Frontal cortex (tissue), 4 donors: ENCODE measurements at places on chromosomes 7 and 10.

DNA sequence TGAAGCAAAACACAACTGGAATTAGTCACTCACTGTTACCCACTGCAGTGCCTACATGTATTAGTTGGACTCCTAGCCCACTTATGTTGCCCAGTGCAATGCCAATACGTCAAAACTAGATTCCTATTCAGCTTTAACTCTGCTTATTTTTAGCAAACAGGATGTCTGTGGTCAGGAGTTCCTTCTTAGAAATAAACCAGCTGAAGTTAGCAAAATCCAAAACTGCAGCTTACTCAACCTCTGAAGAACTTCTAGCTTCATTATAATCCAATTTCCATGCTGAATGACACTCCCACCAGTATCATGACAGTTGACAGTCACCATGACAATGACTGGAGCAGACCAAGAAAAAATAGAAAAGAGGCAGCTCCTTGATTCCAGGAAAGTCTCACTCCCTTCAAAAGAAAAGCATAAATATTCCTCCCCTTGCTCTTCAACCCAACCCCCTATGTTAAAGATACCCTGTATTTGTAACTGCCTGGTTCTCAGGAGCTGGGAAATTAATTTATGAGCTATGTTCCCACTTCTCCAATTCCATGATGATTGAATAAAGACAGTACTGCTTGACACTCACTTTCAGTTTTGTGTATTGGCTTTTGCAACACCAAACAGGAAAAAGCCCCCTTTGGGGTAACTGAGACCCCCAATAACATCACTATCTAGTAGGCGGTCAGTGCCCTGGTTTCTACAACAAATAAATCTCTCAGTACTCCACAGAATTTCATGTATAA, 327.4 kb downstream of the SORCS1 start:
- no peak for DNase-seq

DNA sequence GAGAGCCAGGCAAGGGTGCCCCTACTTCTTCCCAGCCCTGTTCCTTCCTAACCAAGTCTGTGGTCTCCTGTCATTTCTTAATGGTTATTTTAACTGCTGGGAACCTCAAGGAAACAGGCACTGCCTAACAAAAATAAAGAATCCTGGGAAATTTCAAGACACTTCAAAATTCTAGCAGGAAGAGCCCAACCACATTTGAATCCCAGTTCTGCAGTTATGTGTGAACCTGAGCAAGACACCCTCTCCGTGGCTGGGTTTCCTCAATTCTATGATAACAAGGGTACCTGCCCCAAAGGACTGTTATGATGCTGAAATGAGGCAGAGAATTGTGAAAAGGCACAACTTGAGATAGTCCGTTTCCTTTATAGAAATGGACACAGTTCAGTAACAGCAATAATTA, 36.2 kb upstream of the DUSP5 start:
- DNase-seq = no peak

DNA sequence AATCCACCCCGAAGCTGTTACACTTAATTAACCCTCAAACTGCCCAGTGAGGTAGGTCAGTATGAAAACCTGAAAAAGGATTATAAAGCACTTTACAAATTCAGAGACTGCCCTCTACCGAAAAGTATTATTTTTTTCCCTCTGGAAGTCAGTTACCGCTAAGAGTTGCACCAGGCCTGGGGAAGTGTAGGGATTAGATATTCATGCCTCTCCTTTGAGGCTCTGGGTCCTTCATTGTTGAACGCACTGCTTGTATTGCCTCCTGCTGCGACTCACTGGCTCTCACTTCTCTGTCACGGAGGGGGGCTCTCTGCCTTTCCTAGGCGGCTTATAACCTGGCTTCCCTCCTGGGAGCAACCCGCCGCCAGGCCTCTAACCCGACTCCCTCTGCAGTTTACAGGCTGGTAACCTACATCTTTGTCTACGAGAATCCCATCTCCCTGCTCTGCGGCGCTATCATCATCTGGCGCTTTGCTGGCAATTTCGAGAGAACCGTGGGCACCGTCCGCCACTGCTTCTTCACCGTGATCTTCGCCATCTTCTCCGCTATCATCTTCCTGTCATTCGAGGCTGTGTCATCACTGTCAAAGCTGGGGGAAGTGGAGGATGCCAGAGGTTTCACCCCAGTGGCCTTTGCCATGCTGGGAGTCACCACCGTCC, 2.7 kb downstream of the RHBDD2 start:
- DNase-seq = no peak

DNA sequence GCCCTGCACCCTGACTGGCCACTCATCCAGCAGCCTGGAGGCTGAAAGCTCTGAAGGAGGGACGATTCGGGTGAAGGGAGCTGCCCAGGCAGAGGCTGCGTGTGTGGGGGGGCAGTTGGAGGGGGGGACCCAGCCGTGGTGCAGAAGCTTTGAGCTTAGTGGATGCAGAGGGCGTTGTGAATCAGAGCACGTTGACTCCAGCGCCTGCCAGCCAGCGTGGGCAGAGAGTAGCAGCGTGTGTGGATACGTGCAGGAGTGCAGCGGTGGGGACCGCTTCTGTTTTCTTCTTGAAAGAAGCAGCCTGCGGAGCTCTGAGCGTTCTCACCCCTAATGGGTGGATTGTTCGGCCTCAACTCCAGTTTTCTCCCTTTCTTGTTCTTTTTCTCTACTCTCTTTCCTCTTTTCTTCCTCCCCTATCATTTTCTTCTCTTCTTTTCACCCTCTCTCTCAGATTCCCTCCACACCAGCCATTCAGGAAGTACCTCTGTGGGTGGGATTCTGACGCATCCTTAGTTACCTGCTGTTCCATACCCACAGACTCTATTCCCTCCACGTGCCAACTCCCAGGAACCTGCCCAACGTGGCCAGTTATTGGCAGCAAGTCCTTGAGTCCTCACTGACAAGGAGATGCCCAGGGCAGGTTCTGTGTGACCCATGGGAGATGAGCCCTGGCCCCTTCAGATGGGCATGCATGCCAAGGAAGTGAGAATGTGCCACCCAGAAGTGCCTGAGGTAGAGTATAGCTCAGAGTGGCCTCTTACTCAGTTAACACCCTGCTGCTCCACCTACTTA, 47.4 kb downstream of the SORCS3 start:
- peak; percentile 52 for DNase-seq

DNA sequence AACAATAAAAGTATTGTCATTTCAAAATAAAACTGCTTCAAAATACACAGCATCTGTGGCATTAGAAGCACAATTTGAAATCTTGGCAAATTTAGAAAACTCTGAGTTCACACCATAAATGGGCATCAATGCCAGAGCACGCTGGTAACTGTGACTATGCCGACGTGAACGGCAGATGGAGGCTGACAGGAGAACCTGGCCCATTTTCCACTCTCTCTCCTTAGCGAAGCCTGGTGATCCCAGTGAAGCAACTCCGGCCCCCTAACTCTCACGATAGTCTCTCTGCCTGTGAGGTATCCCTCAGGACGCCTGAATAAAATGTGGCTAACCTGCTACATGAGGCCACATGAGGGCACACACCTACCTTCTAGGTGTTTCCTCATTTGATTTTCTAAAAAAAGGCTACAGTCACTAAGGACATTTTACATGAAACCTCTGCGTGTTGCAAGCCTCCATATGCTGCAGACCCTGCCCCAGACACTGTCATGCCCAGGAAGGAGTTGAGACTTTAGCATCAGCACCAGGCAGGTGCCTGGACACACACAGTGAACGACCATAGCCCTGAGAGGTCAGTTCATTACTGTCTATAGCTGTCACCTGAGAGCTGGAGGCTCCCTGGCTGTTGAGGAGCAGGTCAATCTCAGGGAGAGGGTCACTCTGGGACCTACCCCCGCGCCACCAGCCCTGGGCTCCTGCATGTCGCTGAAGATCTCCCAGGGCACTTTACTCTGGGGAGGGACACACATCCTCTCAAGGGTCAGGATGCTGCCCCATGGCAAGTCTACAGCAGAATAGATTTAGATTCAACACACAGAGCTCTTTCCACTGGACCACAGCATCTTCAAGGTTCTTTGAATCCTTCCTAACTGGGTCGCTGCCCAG, 62.9 kb upstream of the CAMK2B start:
- DNase-seq = no peak

DNA sequence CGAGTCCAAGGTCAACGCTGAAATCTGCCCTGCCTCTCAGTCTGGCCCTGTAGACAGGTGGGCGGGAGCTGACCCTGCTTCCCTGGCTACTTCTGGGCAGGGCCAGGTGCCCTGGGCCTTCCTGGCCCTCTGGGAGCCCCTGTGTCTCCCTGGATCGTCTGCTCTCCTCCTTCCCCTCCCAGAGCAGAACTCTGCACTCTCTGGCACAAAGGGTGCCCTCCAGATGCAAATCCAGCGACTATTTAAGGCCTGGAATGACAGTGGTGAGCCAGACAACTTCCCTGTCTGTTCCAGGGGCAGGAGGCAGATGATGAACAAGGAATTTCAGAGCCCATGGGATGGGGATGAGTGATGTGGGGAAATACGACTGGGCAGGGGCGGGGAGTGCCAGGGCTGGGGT, 63.4 kb downstream of the C10orf105 start:
- no peak for DNase-seq

DNA sequence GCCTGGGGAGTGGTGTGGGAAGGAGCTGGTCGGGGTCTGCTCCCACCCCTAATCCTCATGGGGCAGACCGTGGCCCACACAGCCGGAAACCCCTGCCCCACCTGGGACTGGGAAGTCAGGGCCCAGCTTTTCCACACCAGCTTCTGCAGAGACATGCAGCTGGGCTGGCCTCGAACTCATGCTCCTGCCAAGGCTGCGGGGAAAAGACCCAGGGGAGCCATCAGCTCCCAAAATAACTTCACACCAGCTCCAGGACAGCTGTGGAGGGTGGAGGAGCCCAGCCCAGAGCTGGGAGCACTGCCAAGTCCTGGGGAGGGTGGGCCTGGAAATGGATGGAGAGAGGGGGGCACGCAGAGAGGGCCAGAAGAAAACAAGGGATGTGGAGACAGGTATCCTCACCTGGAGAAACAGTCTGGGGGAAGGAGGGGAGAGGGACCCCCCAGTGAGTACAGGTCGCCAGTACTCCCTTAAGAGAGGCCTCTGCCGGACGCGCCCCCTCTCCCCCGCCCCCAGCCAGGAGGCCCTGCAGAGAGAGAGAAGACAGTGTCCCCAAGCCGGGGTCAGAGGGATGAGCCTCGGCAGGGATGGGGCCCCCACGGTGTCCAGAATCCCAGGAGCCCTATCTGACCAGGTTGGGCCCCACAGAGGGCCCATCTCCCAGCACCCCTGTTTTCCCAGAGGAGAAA, 11.5 kb upstream of the GRIFIN start:
- DNase-seq = no peak

DNA sequence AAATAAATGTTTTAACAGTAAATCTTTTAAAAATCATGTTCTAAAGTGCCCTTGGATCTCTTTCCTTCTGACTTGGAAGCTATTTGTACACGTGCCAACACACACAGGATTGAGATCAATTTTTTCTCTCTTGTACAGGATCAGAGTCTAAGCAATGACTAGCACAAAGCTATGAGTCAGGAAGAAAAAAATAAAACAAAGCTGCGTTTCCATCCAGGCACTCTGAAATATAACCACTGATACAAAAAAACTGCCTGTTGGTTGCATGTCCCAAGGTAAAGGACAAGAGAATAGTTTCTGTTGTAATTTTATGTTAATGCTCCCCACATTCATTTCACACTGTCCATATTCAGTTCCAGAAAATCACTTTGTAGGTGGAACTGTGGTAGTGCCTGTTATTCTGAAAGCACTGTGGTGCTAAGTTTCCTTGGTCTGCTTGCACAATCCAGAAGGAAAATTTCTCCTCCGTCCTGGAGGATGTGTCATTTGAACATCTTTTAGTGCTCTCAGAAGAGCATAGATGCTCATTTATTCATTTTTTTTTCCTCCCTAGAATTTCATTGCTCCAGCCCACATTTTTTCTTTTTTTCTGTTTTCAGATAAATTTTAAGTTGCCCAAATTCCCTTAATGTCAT, 113.4 kb downstream of the PLXDC2 start:
- no peak for DNase-seq

DNA sequence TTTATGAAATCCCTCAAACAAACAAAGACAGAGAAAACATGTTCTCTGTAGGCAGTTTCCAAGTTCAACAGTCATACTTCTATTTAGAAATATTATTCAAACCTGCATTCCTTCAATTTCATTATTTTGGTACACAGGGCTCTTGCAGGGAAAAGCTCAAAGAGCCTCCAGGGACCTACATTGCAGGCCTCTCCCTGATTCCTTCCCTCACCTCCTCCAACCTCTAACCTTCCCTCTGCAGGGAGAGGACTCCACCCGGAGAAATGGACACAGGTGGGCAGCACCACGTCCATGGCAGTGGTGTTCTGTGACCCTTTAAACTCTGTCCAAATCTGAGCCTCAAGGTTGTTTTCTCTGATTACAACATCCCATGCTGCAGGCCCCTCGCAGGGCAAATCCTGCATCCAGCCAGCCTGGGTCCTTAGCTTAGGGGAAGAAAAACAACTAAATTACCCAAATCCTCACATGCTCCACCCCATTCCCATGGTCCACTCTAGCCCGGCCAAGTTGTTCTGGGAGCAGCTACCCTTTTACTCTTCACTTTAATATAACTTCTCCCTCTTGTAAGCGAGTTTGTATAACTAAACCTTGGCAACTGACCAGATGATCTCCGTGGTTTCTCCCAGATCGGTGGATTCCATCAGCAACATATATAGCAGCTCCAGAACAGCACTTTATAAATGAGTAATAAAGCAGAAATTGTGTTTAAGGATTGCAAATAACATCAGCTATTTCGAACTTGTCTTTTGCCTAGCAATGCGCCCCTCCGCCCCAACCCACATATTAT, 129.8 kb downstream of the CUBN start:
- DNase-seq = no peak

DNA sequence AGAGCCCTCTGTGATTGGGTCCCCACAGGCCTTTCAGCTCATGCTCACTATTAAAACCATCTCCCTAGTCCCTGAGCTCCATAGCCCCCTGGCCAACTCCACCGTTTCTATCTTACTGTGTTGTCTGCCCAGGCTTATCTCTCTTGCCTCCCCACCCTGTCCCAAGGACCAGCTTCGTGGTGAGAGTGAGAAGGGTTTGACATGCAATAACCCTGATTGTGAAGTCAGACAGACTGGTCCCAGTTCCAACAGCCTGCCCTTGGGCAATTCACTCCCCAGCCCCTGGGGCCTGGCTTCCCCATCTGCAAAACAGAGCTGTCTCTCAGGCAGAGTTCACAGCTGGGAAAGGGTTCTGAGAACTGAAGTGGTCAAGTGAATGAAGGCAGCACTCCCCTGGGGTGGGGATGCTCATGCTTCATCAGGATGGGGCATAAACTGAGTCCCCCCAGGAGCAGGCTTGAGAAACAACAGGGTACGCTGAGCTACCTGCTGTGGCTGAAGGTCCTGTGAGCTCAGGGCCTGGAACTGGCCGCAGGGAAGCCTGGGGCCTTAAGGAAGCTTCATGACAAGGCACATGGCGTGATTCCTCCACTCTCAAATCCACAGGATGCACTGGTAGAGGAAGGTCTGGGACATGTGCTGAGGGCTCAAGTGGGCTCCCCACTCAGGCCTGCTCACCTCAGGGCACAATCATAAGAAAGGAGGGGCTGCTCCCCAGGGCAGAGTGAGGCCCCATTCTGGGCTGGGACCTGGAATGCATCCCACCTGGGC, 1.8 kb upstream of the PPIF start:
- DNase-seq = no peak
